ENCODE measurements at places on chromosomes 3 and 15.

DNA sequence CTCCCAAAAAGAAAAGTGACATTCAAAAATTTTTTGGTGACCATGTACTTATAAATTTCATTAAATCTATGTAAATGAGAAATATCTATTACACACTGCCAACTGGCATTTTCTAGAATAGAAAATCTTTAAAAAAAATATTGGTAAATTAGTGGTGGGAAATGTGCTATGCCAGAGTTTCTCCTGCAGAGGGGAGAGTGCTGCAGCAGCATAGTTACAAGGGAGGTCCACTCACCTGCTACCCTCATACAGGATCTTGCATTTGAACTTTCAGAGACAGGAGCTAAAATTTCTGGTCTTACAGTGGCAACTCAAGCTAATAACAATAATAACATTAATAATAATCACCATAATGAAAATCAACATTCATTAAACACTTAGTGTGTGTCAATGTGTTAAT lies 459.6 kb downstream of the NSUN3 start:
- no peak for DNase-seq

GRCh38 chr3:193762657-193763056 lies 169.6 kb downstream of the OPA1 start:
- DNase-seq: no peak

GRCh38 chr3:141311170-141311495 lies 57.2 kb upstream of the ZBTB38 start:
- DNase-seq: no peak

DNA sequence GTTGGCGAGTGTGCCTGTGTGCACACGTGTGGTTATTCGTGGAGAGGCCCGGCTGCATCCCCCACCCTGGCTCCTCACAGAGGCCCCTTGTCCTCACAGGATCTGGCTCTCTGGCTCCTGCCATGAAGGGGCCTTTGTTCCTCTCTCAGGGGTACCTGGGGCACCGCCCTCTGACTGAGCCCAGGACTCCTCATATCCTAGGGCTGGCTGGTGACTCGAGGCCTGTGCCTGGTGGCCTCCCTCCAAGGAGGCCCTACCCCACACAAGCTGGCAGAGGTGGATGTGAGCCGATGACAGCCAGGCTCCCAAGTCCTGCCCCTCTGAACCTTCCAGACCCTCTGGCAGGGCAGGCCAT lies 10.0 kb downstream of the PRKCD start:
- no peak for DNase-seq

GRCh38 chr3:192831801-192832347 lies 85.8 kb downstream of the MB21D2 start:
- no peak for DNase-seq
